ENCODE measurements at places on chromosomes 12 and 14. TPM values are rescaled to one million over a fixed set of nuclear protein-coding genes. Genes with fewer than 3 reads are reported as not detected.

DNA sequence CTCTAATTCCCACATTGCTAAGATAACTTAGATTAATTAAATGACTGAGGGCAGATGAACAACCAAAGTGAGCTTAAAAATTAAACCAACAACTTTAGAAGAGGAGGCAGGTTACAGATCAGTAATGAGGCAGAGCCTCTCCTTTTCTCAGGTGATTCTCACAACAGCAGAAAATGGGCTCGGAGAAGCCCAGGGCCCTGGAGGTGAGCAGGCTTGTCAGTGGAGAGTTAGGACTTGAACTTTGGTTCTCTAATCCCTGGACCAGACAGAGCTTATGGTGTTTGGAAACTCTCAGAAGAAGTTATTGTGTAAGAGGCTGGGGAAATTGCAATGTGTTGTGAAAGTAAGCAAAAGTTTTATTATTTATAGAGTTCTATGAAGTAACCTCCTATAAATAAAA, 2.8 kb downstream of the TRHDE start:
- H3K27me3 ChIP-seq = no peaks in the 10 kb centered on the region
- no peak for DNase-seq
- no peak overlapping the region for H3K27ac ChIP-seq
- no peaks in the 10 kb centered on the region for H3K36me3 ChIP-seq

DNA sequence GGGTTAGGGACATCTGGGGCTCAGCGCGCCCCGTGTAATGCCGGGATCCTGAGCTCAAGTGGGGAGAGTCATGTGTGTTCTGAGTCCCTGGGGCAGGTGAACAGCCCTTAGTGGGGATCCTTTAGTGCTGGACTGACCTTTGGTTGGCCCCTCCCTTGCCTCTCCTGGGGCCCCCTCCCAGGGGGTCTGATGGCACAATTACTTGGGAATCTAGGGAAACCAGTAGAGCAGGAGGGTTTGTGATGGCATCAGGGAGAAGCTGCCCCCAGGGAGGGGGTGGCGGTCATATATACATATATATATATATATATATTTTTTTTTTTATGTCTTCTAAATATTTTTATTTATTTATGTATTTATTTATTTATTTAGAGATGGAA, at the start of gene MORN3:
Gene MORN3 (minus strand): TSS at position 134 of the 380 bp plus-strand sequence. CDS start 171 bp downstream, outside the sequence.
- no peak for DNase-seq
- no peaks in the 10 kb centered on the region for H3K4me1 ChIP-seq
- no peak within 1 kb of the TSS for H3K4me3 ChIP-seq
- H3K36me3 ChIP-seq = no peaks in the 10 kb centered on the region

DNA sequence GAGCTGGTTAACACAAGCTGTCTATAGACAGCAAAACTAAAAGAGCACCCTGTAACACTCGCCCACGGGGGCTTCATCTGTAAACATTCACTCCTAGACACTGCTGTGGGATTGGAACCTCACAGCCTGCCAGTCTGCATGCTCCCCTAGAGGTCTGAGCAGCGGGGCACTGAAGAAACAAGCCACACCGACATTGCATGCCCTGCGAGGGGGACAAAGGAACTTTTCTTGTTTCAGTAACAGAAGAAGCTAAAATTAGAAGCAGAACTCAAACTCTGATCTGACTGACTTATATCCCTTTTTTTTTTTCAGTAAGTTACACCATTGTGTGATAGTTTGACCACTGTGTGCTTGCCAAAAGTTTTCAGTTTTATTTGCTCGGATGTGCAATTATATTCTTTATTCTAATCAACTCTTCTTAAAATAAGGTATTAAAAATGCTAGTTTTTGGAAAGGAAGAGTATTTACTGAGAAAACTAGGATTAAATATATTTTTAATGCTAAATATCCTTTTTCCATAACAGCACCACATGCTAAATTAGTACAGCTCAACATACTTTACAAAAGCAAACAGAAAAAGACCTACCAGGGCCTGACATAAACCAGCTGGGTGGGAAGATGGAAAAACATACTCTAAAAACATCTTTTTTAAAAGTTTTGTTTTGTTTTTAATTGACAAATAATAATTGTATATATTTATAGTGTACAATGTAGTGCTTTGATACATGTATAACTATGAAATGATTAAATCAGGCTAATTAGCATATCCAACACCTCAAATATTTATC, 100.2 kb downstream of the EPS8 start:
- no peaks in the 10 kb centered on the region for H3K4me1 ChIP-seq
- no peaks in the 10 kb centered on the region for H3K36me3 ChIP-seq
- no peak overlapping the region for H3K27ac ChIP-seq
- no peak for DNase-seq
- no peak overlapping the region for H3K4me3 ChIP-seq

DNA sequence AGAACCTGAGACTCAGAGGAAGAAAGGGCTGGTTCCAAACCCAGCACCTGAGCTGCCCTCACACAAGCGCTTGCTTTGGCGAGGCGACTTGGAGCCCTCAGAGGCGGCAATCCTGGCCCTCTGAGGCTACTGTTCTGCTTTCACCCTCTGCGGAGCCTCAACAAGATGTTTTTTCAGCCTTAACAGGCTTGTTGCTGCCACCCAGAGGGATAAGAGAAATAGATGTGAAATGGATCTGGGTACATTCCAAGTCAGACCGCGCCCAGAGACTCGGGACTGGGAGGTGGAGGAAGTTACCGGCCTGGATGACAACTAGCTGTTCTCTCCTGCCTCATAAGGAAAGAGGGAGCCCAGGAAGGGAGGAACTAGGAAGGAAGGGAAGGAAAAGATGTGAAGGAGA, 89.6 kb downstream of the TTC7B start:
- H3K4me3 ChIP-seq = no peak overlapping the region
- H3K27me3 ChIP-seq = no peaks in the 10 kb centered on the region
- peak; percentile 88 for DNase-seq
- peak overlapping the region; percentile 55 for H3K27ac ChIP-seq
- H3K36me3 ChIP-seq = no peaks in the 10 kb centered on the region

- H3K4me3 ChIP-seq = no peak overlapping the region
- peaks cover 8% of the 10 kb centered on the region for H3K36me3 ChIP-seq
- no peak overlapping the region for H3K27ac ChIP-seq
- H3K4me1 ChIP-seq = peaks cover 14% of the 10 kb centered on the region
Measured at GRCh38 chr12:53476769-53477209, 22.5 kb downstream of the MAP3K12 start.

DNA sequence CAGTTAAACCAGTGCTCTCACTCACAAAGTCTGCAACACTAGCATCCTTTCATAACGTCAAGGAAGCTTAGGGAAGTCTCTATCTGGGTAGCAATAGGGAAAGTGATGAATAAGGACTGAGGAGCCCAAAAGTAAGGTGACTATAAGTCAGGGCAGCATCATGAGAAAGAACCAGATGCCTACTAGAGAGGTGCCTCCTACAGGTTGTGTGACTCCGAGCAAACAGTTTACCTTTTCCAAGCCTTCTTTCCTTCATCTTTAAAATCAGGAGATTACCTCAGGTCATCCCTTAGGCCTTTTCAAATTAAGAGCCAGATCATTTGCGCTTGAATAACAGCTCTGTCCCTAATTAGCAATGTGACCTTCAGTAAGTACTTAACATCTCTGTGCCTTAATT, 40.2 kb downstream of the RTN1 start:
- no peak overlapping the region for H3K27ac ChIP-seq
- DNase-seq = no peak
- H3K4me3 ChIP-seq = no peak overlapping the region
- no peaks in the 10 kb centered on the region for H3K4me1 ChIP-seq

DNA sequence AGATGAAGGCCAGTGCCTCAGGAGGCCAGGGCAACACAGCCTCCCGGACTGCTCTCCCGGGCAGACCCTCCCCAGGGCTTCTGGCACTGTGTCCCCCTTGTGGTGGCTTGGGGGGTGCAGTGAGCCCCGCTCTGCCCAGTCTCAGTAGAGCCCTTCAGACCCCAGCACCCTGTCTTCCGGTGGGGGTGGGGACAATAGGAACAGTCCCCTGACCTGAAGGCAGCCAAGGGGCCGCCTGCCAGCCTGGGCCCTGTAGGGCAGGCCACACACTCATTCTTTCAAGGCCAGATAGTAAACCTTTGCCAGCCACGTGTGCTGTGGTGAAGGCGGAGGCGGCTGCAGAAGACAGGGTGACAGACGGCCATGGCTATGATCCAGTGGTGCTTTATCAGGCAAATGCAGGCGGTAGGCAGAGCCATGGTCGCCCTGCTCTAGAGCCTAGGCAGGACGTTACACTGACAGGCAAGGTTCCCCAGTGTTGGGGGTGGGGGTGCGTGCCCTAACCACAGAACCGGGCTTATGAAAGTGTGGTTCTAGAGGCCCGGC, 15.0 kb downstream of the ZFYVE21 start:
- peak; percentile 72 for DNase-seq
- no peak overlapping the region for H3K4me3 ChIP-seq
- H3K36me3 ChIP-seq = no peaks in the 10 kb centered on the region
- H3K27me3 ChIP-seq = no peaks in the 10 kb centered on the region
- H3K27ac ChIP-seq = peak overlapping the region; percentile 88

- H3K27ac ChIP-seq = no peak overlapping the region
- no peak for DNase-seq
- no peaks in the 10 kb centered on the region for H3K36me3 ChIP-seq
- H3K27me3 ChIP-seq = no peaks in the 10 kb centered on the region
- no peak overlapping the region for H3K4me3 ChIP-seq
Measured at GRCh38 chr12:92294676-92295440, 149.2 kb upstream of the BTG1 start.

- no peaks in the 10 kb centered on the region for H3K27me3 ChIP-seq
- peak overlapping the region; percentile 63 for H3K4me3 ChIP-seq
- DNase-seq = peak; percentile 65
- peaks cover 13% of the 10 kb centered on the region for H3K4me1 ChIP-seq
Measured at GRCh38 chr14:99605299-99605961, 1.4 kb upstream of the CCDC85C start.

DNA sequence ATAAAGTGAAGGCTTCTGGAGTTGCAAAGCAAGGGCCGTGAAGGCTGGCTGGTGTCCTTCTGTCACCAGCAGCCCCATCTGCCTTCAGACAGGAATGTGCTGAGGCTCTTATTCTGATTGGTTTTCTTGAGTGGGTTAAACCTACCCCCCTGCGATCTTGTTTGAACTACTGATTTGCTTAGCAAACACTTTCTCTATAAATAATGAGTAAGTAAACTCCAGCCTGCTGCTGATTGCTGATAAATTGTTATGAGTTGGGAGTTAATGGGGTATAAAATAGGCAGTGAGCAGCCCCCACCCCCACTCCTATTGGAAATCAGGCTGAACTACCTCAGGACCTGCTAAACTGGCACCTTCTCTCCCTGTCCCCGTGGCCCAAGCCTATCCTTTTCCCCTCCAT, 146.1 kb upstream of the NOS1 start:
- H3K36me3 ChIP-seq = no peaks in the 10 kb centered on the region
- no peaks in the 10 kb centered on the region for H3K4me1 ChIP-seq
- peak; percentile 49 for DNase-seq
- H3K27me3 ChIP-seq = no peaks in the 10 kb centered on the region
- H3K27ac ChIP-seq = no peak overlapping the region

DNA sequence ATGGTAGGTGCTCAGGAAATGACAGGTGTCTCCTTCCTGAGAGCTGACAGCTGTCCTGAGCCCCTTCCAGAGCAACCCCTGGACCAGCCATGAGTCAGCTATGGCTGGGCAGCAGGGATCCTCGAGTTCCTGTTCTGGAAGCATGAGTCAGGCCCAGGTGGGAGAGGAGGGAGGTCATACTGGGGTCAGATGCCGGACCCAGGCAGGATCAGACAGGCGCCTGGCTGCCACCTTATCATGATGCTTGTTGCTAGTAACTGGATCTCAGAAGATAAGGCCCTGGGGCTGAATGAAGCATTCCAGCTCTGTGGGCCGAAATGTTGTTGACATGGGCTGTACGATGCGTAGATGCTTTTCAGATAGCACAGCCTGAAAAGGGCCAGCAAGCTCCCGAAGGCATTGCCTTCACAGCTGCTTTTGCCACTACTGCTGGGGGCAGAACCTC, 17.4 kb upstream of the KRT7 start:
- no peak overlapping the region for H3K4me3 ChIP-seq
- no peaks in the 10 kb centered on the region for H3K27me3 ChIP-seq
- H3K4me1 ChIP-seq = peaks cover 13% of the 10 kb centered on the region
- H3K27ac ChIP-seq = no peak overlapping the region

DNA sequence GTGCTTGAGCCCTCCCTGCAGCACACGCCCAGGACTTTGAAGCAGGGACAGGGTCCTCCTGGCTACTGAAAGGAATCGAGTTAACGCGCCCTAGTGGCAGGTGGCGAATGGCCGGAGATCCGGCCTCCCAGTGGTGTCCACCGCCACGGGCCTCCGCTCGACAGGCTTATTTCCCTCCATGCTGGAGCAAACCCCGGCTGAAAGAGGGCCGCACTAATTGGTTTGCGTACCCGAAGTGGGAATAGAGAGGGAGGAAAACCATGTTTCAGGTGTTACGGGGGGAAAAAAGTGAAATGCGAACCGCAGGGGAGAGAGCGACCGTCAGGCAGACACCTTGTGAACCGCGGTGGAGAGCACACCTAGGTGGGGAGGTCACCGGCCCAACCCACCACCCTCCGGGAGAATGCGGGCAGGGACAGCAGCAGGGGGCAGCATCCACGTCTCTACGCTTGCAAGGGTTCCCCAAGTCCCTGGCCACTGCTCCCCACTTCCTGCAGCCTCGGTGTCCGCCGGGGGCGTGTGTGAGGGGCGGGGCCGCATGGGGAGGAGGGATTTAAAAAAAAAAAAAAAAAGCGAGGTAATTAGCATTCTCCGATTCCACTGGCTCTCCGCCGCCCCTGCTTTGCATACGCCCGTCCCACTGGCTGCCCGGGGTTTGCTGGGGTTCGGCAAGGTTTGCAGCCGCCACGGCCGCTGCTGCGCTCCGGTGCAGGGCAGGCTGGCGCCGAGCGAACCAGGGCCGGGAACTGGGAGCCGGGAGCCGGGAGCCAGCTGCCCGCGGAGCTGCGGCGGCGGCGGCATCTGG, 224.6 kb upstream of the CRY1 start:
- no peaks in the 10 kb centered on the region for H3K27me3 ChIP-seq
- peak; percentile 94 for DNase-seq
- no peaks in the 10 kb centered on the region for H3K36me3 ChIP-seq
- H3K27ac ChIP-seq = peak overlapping the region; percentile 76
- H3K4me1 ChIP-seq = no peaks in the 10 kb centered on the region
- peak overlapping the region; percentile 55 for H3K4me3 ChIP-seq

The KRT72 gene
- 22.1 TPM for total RNA-seq

The NFE2 gene
- total RNA-seq = 1.1 TPM

The LALBA gene
- total RNA-seq = not detected

The PAWR gene
- total RNA-seq = 58.7 TPM

The AQP2 gene
- not detected for total RNA-seq

The EML5 gene
- total RNA-seq = 17.2 TPM

The SLC24A4 gene
- 7.2 TPM for total RNA-seq

The ACOT6 gene
- not detected for total RNA-seq

The IQSEC3 gene
- total RNA-seq = 0.14 TPM

The ALX1 gene
- not detected for total RNA-seq
